ENCODE measurements at places on chromosomes 5 and 9.

DNA sequence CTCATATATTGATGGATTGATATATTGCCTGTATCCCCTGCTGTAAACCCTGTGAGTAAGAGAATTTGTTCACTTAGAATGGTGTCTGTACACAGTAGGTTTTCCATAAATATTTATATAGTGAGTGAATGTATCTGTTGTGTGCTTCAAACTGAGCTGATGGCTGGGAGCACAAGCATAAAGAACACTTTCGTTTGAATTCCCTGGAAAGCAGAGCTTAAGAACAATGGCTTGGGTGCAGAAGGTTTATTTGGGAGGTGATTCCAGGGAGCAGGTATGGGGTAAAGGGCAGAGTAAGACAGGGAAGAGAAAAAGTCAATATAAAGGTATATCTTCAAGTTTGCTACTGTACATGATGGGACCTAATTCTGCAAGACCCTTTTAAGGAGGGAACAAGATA lies 190.9 kb upstream of the TRIM32 start:
- no peak for DNase-seq

DNA sequence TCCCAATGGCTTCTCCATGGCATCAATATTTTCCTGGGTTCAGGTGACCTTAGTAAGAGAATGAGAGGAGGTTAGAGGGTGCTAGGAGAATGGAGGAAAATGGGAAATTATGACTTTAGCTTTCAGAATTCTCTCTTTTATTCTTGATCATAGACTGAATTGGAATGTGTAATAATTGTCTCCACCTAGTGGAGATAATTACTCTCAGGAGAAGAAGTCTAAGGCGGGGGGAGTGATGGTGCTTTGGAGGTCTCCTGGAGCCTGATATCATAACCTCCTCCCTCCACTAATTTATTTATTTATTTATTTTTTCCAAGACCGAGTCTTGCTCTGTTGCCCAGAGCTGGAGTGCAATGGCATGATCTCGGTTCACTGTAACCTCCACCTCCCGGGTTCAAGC lies 221.3 kb downstream of the GRIA1 start:
- DNase-seq: no peak

DNA sequence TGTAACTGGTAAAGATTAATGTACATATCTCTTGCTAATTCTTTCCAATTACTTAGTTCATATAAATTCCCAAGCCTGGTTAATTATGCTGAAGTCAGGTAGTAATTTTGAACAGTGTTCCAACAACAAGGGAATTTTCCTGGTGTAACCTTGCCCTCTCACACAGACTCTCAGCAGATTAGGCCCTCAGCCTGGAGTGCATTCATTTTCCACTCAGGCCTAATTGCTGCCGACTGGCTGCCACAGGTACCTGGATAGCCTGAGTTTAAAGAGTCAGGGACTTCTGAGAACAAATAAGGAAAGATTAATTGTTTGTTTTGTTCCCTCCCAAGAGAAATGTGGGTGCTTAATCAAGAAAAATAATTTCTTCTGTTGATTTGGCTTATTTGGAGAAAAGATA lies 71.4 kb downstream of the PPIC start:
- no peak for DNase-seq

DNA sequence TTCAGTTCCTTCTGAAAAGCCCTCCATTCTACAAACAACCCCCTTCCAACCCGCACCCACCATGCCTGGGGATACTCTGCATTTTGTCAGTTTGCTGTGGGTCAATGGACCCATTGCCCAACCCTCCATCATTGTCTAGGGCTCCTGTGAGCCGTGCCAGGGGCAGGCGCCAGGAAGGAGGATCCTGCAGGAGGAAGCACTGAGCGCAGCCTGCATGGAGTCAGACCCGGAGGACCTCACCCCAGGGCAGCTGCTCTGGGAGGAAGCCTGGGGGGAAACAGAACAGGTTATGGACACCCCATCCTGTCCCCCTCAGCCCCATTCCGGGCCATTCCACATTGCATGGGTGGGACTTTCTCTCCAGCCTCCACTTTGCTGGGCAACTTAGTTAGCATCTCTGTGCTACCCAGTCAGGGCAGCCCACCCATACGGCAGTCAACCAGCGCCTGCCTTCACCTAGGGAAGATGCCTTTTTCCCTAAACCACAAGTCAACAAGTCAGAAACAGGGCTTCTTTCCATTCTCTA lies 48.6 kb upstream of the VDAC1 start:
- no peak for DNase-seq

GRCh38 chr9:95341293-95341962 lies 23.9 kb upstream of the FANCC start:
- no peak for DNase-seq

DNA sequence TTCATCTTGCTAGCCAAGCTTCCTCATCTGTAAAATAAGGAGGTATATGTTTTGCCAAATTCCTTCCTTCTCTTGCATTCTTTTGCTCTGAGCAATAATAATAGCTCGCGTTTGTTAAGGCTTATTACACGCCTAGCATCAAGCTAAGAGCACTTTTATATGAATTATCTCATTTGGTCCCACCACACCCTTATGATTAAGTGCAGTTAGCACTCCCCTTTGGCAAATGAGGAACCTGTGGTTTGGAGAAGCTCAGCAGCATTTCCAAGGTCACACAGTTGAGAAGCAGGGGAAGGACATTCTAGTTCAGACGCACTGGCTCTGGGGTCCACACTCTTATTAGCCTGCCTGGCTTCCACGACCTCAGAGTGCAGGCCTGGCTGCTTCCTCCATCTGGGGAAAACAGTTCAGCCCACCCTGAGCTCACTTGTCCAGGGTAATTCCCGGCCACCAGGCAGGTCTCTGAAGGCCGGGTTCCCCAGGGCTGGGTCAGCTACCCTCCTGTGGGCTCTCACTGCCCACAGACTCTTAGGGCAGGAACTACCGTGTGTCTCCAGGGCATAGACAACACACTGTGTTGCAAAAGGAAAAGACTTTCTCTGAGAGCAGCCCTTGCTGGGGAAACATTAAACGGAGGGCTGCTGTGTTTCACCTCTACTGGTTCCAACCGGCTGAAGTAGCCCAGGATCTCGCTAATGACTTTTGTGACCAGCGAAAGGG lies 9.9 kb upstream of the FBP1 start:
- DNase-seq: peak; percentile 88

DNA sequence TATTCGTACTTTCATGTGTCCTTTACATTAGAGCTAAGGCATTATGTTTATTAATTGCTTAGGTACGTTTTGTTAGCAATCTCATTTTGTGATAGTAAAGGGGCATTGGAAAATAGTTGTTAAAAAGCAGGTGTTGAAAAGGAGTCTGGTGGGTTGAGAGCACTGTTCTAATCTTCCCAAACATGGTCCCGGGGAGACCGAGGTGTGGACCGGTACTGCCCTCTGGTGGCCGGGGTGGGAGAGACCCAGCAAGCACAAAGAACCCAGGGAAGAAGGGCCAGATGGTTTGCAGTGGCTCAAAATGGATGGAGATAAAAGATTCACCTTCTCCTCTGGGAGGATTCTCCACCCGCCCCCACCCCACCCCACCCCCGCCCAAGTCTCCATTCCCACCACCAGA lies 26.1 kb downstream of the IDNK start:
- DNase-seq: peak; percentile 75

- peak; percentile 92 for DNase-seq
Observed at GRCh38 chr9:130140706-130141105, 31.5 kb upstream of the NCS1 start.
